RWPE2 (cell line): ENCODE measurements at places on chromosomes 2 and 18.

GRCh38 chr18:1499265-1499664 is 594.6 kb downstream of the ADCYAP1 start:
- no peak for DNase-seq

GRCh38 chr2:33457556-33458247 is 18.7 kb upstream of the RASGRP3 start:
- DNase-seq = no peak

DNA sequence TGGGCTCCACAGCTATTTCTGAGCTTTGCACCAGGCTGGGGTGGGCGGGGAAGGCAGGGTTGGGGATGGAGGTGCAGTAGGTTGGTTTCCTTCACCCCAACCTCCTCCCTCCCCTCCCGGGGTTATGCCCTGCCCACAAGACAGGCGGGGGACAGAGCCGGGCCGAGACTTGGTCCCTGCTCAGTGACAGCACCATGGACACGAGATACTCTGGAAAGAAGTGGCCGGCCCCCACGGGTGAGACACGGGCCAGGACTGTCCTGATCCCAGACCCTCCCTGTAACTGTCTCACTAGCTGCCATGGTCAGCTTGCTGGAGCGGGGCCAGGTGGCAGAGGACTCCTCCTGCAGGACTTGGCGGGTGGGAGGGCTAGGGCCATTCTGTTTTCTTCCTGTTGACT is 59.7 kb downstream of the DYSF start:
- DNase-seq = no peak

DNA sequence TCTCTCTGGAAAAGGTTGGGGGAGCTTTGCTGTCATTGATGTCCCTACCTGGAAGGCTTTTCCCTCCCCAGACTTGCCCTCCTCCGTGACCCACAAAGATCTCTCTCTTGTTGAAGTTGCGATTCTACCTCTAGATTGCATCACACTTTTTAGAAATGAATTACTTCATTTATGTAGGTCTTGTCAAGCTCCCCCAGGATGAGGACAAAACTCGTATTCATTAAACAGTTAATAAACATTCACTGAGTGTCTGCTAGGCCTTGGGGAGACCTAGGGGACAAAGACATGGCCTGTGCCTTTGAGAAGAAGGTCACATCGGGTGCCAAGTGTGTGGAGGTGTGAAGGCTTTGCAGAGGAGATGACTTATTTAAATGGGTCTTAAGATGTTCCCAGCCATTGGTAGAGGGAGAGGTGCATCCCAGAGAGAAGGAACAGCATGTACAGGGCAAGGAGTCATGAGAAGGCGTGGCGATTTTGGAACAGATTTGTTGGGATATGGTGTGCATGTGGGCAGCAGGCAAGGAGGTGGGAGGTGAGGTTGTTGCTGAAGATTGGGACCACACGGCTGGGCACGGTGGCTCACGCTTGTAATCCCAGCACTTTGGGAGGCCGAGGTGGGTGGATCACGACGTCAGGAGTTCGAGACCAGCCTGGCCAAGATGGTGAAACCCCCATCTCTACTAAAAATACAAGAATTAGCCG is 9.8 kb upstream of the YWHAQ start:
- no peak for DNase-seq

DNA sequence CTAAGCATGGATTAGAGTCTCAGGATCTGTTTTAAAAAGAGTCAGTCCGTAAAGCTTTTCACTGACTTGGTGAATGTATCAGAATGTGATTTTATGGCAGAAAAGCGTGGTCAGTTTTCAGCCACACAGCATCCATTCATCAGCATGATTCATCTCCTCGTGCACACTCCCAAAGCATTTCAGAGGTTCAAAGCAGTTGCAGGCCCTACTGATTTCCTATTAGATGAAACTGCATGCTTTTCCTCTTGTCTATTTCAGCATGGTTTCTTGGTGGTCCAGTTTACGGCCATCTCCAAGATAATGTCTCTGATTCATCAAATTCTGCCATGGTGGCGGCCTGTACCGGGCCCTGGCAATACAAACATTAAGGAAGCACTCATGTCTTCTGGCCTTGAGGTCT is 4.8 kb upstream of the PARD6G start:
- DNase-seq = no peak
